GM04503 (cell line): ENCODE measurements at places on chromosomes 16 and 17.

GRCh38 chr17:67532326-67532871 lies 155.3 kb downstream of the PITPNC1 start:
- DNase-seq = no peak

DNA sequence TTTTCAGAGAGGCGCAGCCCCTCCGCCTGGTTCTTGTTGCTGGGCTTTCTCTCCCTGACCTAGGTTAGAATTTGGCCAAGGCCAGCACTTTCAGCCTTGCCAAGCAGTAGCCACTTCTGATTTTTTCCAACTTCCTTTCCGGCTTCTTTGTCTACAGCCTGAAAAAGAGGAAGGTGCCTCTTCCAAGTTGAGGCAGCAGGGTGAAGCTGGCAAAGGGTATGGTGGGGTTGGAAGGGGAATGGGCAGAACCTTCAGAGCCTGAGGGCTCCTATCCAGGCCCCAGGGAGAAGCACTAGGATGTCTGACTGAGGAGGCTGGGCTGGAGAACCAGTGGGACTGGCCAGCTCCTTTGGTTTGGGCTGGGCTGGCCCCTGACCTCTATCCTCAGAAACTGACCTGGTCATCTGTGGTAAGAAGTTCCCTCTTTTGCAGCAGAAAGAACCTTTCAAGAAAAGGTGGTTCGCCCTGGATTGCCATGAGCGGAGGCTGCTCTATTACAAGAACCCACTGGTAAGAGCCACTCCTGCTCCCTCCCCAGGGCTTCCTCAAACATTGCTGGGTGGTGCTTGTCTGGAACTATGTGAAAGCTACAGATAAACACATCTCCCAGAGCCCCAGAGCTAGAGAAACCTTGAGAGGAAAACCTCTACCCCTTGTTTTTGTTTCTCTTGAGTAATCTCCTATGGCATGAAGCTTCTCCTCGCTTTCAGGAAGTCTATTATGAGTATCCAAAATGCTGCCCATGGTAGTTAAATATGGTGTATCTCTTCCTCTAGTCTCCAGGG lies 16.6 kb upstream of the RNF135 start:
- no peak for DNase-seq

- no peak for DNase-seq
These were observed 1.4 kb downstream of the MPRIP start for GRCh38 chr17:17043461-17044271.

- DNase-seq = no peak
These were observed 45.5 kb downstream of the ZCCHC14 start for GRCh38 chr16:87447323-87447722.

GRCh38 chr16:4552541-4552940 lies 3.6 kb upstream of the C16orf96 start:
- no peak for DNase-seq

- no peak for DNase-seq
These were observed 26.1 kb downstream of the METRNL start for GRCh38 chr17:83105512-83105911.

DNA sequence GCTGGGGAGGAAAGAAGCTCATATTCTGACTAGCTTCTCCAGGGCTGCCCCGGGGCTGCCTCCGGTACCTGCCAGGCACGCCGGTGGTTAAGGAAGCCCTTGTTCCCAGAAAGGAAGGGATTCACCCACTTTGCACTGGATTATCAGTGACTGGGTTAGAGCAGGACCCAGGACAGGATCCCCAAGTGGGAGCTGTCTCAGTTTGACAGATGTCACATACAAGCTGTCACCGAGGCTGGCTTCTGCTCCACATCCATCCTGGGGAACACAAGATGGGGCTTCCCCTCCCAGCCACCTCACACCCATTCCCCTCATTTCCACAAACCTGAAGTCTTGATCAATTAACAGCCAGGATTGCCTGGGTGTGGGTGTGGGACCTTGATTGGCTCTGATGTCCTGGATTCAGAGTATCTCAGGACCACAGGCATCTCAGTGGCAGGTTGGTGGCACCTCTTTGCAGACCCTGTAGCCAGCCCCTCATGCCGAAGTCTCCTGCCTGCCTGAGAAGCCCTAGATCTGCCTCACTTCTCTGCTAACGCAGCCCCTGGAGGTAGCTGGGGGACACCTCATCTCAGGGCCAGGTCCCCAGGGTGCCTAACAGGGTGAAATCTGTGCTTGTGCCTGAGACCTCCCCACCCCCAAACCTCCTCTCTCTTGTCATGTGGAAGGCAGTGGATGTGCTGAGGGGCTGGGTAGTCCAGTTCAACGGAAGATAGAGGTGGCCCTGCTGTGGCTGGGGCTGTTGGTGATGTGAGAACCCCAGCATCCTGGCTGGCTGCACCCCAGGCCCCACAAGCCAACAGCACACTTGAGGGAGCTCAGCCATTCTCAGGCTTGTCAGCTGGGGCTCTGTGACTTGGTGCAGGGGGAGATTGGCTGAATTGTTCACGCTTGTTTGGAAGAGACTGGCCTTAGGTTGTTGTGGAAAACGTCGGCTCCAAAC lies 1.4 kb downstream of the CACNG5 start:
- no peak for DNase-seq

DNA sequence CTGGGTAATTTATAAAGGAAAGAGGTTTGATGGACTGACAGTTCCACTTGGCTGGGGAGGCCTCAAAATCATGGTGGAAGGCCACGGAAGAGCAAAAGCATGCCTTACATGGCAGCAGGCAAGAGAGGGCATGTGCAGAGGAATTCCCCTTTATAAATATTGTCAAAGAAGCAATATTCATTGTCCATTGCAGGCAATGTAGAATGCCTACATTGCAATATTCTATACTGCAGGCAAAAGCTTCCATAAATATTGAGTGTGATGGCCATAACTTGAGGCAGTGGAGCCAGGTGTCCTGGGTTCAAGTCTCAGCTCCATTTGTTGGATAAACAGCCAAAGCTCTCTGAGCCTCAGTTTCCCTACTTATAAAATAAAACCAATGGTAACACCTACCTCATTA lies 322.3 kb downstream of the SHISA9 start:
- DNase-seq = no peak

DNA sequence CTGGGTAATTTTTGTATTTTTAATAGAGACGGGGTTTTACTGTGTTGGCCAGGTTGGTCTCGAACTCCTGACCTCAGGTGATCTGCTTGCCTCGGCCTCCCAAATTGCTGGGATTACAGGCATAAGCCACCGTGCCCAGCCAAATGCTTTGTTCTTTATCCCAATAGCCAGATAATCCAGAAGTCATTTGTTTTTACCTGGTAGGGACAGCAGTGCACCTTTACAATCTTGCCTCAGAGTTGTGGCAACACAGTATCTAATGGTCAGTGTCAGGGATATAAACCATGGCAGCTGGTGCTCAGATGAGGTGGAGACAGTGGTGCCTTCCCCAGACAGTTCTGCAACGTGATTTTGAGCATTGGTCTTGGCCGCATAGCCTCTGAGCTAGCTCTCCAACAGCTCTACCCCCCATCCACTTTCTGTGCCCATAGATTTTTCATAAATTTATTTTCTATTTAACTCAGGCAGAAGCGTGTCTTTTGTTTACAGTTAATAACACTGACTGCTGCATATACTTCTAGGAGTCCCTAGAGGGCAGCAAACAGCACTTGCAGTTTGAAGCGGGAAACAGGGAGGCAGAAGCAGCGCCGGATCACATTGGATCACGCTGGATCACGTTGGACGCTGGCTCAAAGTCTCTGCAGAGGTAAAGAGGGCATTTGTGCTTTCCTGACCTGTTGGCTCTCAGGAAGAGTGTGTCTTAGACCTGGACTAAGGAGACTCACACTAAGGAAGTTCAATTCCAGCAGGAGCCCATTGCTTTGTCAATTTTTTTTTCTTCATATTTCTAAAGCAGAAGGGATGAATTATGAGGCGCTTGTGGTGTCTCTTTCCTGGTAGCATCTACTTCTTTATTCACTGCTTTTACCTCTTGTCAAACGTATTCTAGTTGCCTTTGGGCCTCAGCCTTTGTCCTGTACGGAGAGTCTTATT lies 5.1 kb upstream of the GGT6 start:
- DNase-seq = peak; percentile 8

DNA sequence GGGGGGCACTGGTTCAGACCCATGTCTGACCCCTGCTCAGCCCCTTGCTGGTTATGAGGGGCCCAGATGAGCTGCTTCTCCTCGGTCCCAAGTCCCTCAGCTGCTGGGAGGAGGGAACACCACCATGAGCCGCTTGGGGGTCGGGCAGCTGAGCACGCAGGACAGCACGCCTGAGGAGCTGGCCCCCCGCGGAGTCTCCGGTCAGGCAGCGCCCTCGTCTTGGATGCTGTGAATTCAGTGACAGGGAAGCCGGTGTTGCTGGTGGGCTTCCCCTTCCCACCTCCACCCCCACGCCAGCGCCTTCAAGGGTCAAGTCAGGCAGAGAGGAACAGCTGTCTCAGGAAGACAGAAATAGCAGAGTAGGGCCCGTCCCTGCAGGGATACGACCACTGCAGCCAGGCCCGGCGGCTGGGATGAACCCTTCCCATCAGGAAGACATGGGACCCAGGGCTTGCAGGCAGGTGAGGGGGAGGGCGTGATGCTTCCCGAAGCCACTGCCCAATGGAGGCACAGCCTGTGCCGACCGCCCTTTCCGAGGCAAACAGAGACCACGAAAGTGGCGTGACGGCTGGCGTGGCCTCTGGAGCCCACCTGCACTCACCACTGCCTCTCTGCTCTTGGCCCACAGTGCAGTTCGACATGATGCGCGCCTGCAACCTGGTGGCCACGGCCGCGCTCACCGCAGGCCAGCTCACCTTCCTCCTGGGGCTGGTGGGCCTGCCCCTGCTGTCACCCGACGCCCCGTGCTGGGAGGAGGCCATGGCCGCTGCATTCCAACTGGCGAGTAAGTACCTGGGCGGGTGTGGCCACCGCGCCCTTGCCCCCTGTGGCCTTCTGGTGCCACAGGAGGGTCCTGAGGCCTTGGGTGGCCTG lies 8.1 kb downstream of the TMEM204 start:
- DNase-seq = no peak

- DNase-seq = no peak
These were observed 40.4 kb upstream of the NDRG4 start for GRCh38 chr16:58459344-58460218.

DNA sequence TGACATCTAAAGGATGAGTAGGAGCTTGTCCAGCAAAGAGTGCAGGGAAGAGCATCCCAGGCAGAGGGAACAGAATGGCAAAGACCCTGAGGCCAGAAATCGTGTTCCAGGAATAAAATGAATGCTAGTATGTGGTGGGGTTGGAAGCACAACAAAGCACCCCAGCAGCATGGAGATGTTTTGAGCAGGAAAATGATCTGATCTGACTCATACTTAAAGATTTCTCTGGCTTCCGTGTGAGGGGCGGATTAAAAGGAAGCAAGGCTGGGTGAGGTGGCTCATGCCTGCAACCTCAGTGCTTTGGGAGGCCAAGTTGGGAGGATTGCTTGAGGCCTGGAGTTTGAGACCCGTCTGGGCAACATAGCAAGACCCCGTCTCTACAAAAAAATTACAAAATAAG lies 2.3 kb downstream of the SLC5A11 start:
- no peak for DNase-seq

DNA sequence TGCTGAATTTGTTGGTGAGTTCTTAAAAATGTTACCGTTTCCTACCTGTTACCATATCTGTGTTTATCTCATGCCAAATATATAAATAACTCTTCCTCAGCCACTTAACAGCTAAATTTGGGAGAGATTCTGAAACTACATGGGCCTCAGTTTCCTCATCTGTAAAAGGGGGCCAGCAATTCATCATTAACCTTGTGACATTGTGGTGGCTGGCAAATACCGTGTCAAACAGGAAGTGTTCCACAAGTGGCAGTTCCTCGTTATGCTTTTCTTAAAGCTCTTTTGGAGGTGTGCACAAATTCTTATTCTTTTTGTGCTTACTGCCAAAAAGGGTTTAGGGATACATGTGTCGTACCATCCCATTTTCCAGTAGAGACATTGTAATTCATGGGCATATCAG lies 220.4 kb upstream of the CACNG5 start:
- DNase-seq = no peak

DNA sequence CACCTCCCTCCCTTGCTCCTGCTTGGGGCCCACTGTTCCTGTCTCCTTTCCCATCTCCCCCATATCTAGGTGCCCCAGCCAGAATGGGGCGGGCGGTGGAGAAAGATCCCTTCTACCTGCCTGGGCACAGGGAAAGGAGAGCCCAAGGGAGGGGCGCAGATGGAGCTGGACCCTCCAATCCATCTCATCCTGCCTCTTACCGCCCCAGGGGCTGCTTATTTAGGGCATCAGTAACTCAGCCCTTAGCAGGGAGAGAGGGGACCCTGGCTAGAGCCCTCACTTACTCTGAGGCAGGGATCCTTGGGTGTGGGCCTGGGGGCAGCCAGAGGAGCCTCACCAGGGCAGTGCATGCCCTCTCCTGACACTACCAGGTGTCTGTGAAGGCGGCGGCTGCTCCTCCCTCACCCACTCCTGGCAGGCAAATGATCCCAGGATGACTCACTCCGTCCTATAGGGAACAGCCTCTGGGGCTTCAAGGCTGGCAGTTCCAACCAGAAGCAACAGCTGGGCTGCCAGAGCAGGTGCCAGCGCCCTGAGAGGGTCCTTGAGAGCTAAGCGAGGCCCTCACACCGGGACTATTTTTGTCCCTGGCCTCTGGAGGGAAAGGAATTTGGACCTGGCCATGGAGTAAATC lies 16.3 kb upstream of the BCAR1 start:
- no peak for DNase-seq

DNA sequence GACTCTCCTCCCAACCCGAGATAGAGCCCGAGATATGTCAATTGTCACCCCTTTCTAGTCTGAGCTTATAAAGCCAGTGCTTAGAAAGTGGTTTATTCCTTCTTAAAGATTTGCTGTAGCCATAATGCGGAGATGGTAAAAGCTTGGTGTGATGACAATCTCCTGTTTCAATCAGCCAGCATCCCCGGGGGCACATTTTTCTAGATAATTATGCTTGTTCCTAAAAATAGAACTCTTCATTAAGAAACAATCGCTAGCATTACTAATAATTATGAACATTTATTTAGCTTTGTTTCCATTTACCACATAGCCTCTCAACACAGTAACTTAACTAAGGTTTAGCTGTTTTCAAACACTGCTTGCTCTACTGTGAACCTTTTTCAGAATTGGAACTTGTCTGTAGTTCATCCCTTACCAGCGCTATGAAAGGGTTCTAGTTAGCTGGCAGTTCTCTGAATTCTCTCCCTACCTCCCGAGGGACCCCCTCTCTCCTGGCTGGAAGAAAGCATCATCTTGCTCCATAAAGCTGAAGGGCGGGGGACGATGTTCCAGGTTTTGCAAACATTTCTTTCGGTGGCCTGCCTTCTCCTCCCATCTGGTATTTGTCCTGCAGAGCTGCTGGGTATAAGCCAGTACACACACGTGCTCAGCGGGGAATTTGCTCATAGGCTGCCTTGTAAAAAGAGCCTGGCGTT lies 922 bp upstream of the MRPL58 start:
- no peak for DNase-seq

- no peak for DNase-seq
These were observed 15.3 kb downstream of the TMEM204 start for GRCh38 chr16:1548727-1549126.

GRCh38 chr17:40241252-40241834 lies 22.2 kb downstream of the WIPF2 start:
- DNase-seq = no peak
